Activated T-helper 1 cell treated with anti-CD3 and anti-CD28 coated beads, Interleukin-2, amount 50 U/mL, for 16 hours (primary cell): ENCODE measurements at places on chromosomes 3 and 15.

- no peak for DNase-seq
Measured at GRCh38 chr3:16790432-16791400, 94.0 kb upstream of the PLCL2 start.

DNA sequence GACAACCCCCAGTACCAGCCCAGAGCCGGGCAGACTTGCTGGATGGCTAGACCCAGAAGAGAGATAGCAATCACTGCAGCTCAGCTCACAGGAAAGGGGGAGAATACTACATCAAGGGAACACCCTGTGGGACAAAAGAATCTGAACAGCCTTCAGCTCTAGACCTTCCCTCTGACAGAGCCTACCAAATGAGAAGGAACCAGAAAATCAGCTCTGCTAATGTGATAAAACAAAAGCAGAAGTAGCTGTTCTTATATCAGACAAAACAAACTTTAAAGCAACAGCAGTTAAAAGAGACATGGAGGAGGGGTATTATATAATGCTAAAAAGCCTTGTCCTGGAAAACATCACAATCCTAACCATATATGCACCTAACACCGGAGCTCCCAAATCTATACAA, 283.3 kb downstream of the KLF13 start:
- DNase-seq: no peak

DNA sequence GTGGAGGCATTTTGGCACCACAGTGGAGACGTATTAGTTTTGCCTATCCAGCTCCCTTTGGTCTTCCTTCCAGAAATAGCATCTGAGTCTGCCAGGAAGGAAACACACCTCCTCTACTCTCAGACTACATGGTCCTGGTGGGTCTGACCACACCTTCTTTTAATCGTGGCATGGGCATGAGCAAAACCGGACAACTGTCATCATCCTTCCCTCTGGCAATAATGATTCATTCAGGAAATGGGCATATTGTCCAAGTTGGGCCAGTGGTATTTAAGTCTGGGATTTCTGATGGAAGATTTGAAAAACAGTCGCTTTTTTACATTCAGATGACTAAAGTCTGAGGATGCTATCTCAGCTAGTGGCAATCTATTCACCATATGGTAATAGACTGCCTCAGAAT, 601.0 kb upstream of the ADAMTS9 start:
- DNase-seq: no peak

GRCh38 chr3:187102073-187102634, 37.1 kb downstream of the RPL39L start:
- no peak for DNase-seq

DNA sequence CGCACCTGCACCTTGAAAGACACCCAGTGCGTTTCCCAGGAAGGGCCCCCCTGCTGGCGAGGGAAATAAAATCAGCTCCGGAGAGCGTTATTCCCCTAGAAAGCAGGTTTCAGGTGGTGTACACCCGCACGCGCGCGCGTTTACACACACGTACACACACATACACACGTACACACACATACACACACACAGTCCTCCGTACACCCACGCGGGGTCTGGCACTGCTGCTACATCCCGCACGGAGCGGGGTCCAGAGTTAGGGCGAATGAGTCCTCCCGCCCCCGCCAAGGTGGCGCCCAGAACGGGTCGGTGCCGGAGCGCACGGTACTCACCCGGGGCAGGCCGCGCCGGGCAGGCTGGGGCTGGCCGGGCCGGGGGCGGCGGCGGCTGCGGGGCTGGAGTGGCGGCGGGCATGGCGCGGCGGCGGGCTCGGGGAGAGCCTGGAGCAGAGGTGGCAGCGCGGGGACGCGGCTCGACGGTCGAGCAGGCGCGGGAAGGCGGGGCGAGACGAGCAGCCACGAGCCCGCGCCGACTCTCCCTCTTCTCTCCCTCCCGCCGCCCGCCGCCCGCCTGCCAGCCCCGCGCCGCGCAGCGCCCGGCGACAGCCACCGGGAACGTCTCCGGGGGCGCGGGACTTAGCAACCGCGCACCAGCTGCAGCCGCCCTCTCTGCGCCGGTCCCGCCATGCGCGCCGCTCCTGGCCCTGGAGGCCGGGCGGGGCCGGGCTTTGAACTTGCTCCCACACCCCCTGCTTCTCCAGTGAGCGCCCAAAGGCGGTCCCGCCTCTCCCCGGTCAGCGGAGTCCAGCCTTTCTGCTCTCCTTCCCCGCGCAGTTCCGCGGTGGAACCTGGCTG, at the start of gene DCLK3:
DCLK3 (minus strand) TSS at position 704 of the 854 bp plus-strand sequence; CDS start at position 414, 290 bp downstream.
- no peak for DNase-seq

DNA sequence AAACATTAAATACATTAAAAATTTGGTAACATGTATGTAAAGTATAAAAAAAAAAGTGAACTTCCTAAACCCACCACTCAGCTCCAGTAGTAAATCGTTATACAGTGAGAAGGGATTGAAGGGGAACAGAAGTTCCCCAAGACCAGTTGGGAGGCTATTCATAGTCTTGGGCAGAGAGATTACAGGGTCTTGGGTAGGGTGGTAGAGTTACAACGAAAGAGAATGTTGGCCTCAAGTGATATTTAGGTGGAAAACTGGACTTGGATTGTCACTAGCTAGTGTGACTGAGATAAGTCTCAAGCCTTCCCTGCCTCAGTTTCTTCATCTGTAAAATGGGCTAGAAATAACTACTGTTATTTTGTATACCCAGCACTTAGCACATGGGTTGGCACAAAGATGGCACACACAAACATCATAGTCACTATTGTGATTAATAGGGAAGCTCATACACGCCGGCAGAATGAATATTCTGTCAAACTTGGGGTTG, 431 bp upstream of the YEATS2 start:
- no peak for DNase-seq

GRCh38 chr15:68354923-68355322, 77.0 kb downstream of the ITGA11 start:
- DNase-seq: no peak

GRCh38 chr3:128454310-128454618, 12.4 kb downstream of the DNAJB8 start:
- DNase-seq: no peak

GRCh38 chr15:63366451-63366850, 15.2 kb downstream of the CA12 start:
- no peak for DNase-seq
